AG10803 (cell line): ENCODE measurements at places on chromosomes 3 and 15.
A peak's percentile ranks its signal among the peaks of the same experiment; 100 is the strongest.

DNA sequence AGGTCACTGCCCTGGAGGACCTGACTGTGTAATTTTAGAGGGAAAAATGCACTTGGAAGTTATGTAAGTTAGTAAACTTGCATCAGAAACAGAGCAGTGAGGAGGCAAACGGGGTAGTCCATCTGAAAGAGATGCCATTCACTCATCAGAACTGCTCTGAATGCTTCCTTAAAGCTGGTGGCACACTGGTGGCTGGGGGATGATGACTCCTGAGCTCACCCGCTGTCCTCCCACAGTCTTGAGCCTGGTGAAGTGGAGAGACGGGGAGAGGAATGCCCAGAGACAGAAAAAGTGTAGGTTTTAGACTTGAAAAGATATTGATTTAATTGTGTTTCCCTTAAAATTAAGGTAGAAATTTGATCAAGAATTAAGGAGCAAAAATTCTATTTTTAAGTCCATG lies 46.5 kb upstream of the LARS2 start:
- DNase-seq: no peak

- DNase-seq: no peak
These were observed 61.8 kb downstream of the SLC7A14 start for GRCh38 chr3:170524073-170524472.

DNA sequence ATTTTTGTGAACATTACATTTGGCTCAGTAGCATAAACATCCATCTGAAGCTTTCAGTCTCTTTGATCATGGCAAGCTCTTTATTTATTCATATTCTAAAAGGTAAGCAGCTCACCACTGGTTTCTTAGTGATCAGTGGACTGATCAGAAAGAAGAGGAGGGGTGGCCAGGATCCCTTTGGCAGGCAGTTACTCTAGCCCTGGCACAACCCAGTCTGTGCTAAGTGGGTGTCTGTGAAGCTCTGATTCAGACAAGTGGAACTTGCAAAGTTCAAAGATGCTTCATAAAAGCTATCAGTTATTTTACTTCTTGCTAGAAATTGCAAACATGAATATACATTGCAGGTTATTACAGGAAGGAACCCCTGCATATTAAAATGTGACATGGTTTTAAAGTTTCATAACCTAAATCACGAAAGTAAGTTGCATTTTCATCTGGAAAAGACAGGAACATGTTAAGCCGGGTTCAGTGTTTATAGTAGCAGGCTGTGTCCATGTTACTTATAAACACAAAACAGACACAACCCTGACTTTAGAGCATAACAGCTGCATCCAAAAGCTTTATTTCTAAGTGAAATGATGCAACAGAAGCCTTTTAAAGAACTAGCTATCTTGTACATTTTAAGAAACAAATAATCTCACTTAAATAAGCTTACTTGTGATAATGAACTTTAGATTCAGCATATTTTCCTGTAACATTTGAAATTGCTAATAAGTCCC lies 785.3 kb downstream of the MCTP2 start:
- DNase-seq: peak; percentile 25

DNA sequence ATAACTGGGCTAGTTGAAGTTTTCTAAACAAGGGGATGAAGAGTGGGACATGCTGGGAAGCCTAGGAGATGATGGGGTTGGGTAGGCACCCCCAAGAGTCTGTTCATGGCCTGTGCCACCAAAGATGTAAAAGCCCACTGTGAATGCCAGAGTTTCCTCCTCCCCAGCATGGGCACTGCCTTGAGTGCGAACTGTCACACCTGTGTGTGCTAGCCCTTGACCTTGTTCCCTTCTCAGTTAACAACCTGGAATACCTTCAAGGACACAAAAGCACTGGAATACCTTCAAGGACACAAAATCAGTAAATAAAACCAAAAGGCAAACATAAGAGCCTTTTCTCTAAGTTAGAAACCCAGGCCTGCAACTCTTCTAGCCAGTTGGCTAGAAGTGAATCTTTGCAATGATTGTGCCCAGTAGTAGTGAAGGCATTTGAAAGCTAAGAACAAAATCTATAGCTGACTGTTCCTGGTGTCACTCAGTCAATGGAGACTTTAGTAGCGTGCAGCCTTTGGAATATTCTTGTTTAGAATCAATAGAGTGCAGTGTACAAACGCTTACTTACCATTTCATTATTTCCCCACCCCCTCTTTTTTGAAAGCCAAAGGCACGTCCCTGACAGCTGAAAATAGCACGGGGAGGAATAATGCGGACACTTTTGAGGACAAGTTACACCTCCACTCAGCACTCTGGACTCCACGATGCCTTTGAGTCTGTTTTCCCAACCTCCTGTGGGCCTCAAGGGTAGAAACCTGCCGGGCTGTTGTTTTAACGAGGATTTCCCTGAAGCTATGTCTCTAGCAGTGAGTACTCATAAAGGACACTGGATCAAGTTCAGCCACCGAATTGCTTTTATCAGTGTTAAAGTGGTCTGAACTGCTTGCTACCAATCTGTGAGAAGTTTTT lies 24.2 kb downstream of the PSMD6 start:
- DNase-seq: no peak

- DNase-seq: no peak
These were observed 627 bp downstream of the ACAD11 start for GRCh38 chr3:132659000-132659364.

DNA sequence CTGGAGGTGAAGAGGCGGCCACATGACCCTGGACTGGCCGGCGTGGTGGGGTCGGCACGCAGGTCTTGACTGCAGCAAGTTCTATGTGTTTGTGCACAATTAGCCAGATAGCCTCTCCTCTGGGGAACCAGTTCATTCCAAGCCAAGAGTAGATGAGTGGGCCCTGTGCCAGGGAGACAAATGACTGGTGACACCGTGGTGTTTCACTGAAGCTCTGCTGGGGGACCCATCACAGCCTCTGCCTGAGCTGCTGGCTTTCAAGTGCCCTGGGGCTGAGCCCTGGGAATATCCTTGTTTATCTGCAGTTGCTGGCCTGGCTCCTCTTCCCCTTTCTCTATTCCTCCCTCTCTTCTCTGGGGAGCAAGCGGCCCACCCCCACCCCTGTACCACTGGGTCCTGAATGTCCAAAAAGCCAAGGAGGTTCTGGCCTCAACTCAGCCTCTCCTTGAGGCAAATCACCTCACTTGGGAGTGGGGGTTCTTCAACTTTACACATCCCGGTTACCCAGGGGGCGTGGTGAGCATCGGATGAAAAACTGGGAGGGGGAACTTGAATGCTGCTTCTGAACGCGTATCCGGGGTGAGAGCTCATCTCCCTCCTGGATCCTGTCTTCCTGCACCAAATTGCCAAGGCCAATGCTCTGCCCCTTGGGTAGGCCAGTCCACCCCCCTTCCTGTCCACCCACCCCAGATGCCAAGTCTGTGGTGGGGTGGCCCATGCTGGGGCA lies 199.6 kb upstream of the LYSMD4 start:
- no peak for DNase-seq
